Activated B cell treated with CpG ODN at 0.5 μM for 24 hours (primary cell): ENCODE measurements at places on chromosomes 3 and 15. TPM values are rescaled to one million over a fixed set of nuclear protein-coding genes. Genes with fewer than 3 reads are reported as not detected.

GRCh38 chr15:85865070-85865684 is 70.5 kb upstream of the KLHL25 start:
- H3K4me3 ChIP-seq: no peak overlapping the region
- H3K36me3 ChIP-seq: no peaks in the 10 kb centered on the region
- peaks cover 10% of the 10 kb centered on the region for H3K27me3 ChIP-seq
- H3K27ac ChIP-seq: no peak overlapping the region

GRCh38 chr3:42166214-42166613 is 75.1 kb downstream of the TRAK1 start:
- no peak overlapping the region for H3K27ac ChIP-seq
- H3K4me1 ChIP-seq: peaks cover 90% of the 10 kb centered on the region
- no peaks in the 10 kb centered on the region for H3K27me3 ChIP-seq
- peaks cover 7% of the 10 kb centered on the region for H3K36me3 ChIP-seq
- DNase-seq: no peak

EDC3 gene
- total RNA-seq: 44.8 and 49.5 TPM in 2 replicates

MYZAP gene
- 0.88 and 1.00 TPM in 2 replicates for total RNA-seq

- H3K4me3 ChIP-seq: no peak overlapping the region
- DNase-seq: no peak
- H3K27ac ChIP-seq: no peak overlapping the region
- peaks cover 3% of the 10 kb centered on the region for H3K4me1 ChIP-seq
Measured at GRCh38 chr3:194536871-194537637, 50.3 kb upstream of the ATP13A3 start.

EHD4 gene
- 38.4 and 42.6 TPM in 2 replicates for total RNA-seq

DNA sequence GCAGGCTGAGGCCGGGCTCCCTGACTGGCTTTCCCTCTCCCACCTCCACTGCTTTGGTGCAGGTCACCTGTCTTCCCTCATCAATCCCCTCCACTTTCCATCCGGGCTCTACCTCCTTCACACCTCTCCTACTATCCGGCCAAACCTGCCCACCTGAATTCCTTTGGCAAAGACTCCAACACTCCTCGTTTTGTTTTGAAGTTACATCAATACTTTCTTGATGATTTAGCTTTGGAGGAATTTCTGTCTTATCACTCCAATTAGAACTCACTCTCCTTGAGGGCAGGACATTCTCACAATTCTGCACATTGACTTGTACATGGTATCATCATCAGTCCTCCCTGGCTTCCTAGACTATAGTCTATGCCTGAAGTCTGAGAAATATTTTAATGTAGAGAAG is 20.4 kb downstream of the LDHAL6B start:
- peaks cover 64% of the 10 kb centered on the region for H3K36me3 ChIP-seq
- H3K27ac ChIP-seq: no peak overlapping the region
- no peaks in the 10 kb centered on the region for H3K4me1 ChIP-seq
